Urinary bladder (tissue), 4 donors: ENCODE measurements at places on chromosomes 2 and 18. TPM values are rescaled to one million over a fixed set of nuclear protein-coding genes. Genes with fewer than 3 reads are reported as not detected.

Gene RND3
- total RNA-seq, result 139 TPM

GRCh38 chr2:23940718-23941620 lies 706 bp downstream of the UBXN2A start:
- no peak for DNase-seq

- DNase-seq, result no peak
Measured at GRCh38 chr18:56709463-56709862, 58.3 kb downstream of the WDR7 start.

- DNase-seq, result no peak
Measured at GRCh38 chr2:201156640-201157039, 26.3 kb upstream of the CASP10 start.

- no peak for DNase-seq
Measured at GRCh38 chr2:174635776-174636404, 38.3 kb upstream of the WIPF1 start.

- DNase-seq, result no peak
Measured at GRCh38 chr2:43877782-43878464, 39.2 kb downstream of the ABCG8 start.

DNA sequence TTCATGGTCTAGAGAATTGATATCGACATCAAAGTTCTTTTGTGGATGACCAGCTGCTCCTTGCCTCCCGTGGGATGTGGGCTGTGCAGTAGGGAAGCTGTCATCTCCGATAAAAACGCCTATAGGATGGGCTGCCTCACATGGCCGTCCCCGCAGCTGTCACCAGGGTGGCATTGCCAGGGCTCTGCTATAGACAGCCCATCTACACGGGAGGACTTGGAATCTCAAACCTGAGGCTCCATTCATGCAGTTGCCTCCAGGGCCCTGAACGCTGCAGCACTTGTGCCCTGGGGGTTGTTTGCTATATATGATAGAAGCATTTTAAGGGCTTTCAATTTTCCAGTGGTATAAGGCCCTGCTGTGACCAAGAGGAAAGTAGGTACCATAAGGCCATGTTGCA lies 183.1 kb downstream of the MYCN start:
- no peak for DNase-seq

GRCh38 chr2:81513328-81513727 lies 1208.8 kb upstream of the LRRTM1 start:
- no peak for DNase-seq

GRCh38 chr18:77127769-77128671 lies 4.6 kb downstream of the MBP start:
- DNase-seq, result no peak

Gene HRH4
- total RNA-seq, result 0.26 TPM

GRCh38 chr18:57008001-57008686 lies 138.7 kb upstream of the BOD1L2 start:
- DNase-seq, result no peak

- no peak for DNase-seq
Measured at GRCh38 chr2:96145848-96146152, 560 bp upstream of the DUSP2 start.

DNA sequence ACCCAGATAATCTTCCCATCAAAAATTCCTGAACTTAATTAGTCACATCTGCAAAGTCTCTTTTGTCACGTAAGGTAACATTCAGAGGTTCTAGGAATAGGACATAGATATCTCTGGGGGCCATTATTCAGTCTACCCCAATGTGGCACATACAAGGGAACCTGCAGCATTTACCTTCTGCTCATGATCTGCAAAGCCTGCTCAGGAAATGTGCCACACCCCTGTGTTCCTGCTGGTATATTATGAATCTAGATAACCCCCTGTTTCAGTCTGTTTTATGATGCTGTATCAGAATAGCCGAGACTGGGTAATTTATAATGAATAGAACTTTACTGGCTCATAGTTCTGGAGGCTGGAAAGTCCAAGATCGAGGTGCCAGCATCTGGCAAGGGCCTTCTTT lies 103.5 kb downstream of the ARL4C start:
- DNase-seq, result no peak

- no peak for DNase-seq
Measured at GRCh38 chr2:183495589-183496267, 371.5 kb downstream of the NUP35 start.

GRCh38 chr2:127103243-127104165 lies 3.5 kb downstream of the BIN1 start:
- no peak for DNase-seq

- no peak for DNase-seq
Measured at GRCh38 chr18:70384181-70384790, 95.4 kb downstream of the SOCS6 start.

Gene NCKAP5
- total RNA-seq, result 14.4 TPM

Gene CMPK2
- 8.9 TPM for total RNA-seq

Gene TXNDC2
- total RNA-seq, result not detected

Gene TCF23
- 0.85 TPM for total RNA-seq

DNA sequence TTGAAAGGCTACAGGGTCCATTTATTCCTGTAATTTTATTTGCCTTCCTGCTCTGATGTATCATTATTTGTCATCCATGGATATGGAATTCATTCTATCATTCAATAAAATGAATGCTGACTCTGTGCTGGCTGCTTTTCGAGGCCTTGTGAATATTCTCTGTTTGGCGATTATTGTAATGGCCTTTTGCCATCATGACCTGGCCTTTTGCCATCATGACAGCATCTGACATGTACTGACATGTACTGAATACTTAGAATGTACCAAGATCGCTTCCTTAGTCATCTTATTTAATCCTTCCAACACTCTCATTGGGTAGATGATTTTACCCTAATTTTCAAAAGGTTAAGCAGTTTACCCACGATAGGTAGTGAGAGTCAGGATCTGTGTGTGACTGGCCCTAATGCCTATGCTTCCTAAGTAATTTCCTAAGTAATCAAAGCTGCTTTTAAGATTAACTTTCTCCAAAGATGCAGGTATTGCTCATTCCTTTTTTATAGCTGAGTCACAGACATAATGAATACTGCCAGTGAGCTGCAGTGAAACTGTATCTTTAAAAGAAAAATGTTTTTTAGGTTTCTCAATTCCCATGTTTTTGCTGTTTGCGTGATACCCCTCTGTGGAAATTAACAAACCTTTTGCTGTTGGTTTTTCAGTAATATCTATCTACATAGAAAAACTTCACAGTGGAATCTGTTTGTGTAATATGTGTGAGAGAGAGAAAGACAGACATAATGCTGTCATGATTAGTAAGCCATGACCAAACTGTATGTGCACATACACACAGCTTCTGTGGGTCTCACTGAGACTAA lies 127.8 kb downstream of the CERS6 start:
- no peak for DNase-seq

GRCh38 chr2:177710889-177711288 lies 318.3 kb downstream of the AGPS start:
- DNase-seq, result no peak

DNA sequence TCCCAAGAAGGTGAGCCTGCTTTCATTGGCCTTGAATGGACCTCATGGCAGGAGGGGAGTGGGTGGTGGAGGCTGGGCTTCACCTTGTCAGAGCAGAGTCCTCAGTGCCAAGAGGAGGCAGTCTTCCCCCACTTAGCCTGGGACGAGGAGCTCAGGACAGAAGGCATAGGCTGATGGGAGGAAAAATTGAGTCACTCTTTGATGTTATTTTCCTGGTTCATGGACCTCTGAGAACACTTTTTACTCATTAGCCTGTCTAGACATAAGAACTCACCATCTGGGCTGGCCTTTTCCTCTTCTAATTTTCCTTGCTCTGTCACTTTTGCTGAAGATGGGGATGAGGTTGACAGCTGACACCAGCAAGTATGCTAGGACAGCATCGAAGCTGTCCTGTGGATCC lies 225.7 kb upstream of the TNP1 start:
- DNase-seq, result no peak

Gene GORASP2
- 35.5 TPM for total RNA-seq
